Activated CD4-positive, alpha-beta T cell treated with anti-CD3 and anti-CD28 coated beads, Interleukin-2, amount 50 U/mL, for 4 hours (primary cell): ENCODE measurements at places on chromosomes 16 and 17.

- DNase-seq: no peak
Measured at GRCh38 chr17:48575673-48576478, 2.3 kb downstream of the HOXB4 start.

GRCh38 chr16:17269439-17269838, 201.3 kb downstream of the XYLT1 start:
- no peak for DNase-seq

- no peak for DNase-seq
Measured at GRCh38 chr16:78376452-78376851, 277.0 kb downstream of the WWOX start.

- DNase-seq: no peak
Measured at GRCh38 chr17:44595216-44595775, 38.0 kb downstream of the FZD2 start.

DNA sequence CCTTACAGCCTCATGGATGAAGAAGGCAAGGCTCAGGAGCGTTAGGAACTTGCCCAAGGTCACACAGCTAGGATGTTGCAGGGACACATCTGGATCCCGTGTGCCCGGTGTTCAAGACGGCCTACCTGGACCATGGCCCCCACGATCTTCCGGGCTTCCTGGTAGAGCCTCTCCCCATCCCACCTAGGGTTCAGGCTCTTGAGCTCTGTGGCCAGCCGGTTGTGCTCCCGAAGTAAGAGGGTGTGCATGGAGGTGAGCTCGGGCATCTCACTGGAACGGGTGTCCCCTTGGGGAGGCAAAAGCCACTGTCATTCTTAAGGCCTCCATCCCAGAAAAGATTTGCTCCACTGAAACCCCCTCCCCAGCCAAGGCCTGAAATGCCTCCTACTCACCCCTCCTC, 5.3 kb downstream of the MPO start:
- no peak for DNase-seq

DNA sequence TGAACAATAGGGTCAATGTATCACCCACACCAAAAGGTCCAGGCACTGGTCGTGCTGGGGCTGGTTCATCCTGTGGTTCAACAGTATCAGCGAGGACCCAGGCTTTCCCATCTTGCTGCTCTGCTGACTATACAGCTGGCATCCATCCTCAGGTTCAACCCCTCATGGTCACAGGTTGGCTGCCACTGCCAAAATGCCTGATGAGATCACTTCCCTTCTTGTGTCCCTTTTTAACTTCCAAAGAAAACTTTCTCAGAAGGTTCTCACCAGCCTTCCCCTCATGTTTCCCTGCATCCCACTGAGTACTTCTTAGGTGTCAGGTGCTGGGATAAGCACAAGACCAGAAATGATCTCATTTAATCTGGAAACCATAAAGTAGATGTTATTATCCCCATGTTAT, 25.7 kb downstream of the CLEC16A start:
- DNase-seq: no peak

GRCh38 chr17:48047113-48047740, 932 bp upstream of the NFE2L1 start:
- DNase-seq: no peak

DNA sequence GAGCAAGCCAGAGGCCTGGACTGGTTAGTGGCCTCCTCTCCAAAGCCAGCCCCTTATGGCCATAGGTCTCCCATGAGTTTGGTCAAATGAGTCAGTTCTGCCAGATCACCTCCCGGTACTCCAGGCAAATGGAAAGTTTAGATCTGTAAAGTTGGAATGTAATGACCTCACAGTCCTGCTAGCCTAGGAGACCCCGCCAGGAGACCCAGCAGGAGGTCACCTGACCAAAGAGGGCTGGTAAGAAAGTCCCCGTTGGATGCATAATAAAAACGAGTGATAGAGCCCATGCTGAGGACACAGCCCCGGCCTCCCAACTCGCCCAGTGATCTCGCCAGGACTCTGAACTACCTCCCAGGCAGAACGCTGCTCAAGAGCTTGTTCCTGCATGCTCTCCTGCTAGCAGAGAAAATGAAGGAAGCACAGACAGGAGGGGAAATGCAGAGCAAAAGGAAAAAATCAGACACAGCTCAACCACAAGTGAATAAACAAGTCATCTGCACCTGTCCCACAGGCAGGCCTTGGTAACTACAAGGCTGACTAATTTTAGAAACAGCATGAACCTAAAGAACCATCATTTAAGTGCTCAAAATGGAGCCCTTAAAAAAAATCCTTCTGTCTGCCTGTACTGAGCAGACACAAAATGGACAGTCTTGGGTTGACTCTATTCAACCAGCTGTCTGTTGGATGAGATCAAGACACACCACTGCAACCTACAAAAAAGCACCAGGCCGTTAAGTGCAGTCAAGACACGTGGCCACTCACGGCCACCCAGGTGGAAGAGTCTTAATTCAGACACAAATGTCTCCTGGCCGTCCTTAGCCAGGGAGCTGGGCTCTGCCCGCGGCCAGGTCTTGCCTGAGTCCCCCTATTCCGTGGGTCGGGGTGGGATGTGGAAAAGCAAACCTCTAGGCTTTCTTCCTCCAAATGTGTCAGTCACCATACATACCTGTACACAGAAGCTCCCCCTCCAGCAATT, 9.2 kb downstream of the CDIP1 start:
- DNase-seq: no peak

GRCh38 chr17:21007646-21008045, 35.2 kb downstream of the USP22 start:
- DNase-seq: no peak

DNA sequence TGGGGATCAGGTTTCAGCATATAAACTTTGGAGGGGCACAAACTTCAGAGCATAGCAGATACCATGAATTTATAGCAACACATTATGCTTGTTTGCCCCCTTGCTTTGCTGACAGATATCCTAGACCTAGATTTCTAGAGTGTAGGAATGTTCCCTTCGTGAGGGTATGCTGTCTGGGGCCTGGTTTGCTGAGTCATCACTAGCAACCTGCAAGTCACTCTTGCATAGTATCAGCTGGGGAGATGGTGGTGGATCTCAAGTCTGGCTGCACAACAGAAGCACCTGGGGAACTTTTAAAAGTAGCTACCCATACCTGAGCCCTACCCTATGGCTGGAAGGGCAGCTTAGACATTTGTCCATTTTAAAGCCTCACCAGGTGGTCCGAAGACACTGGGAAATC, 22.3 kb upstream of the HSBP1 start:
- no peak for DNase-seq
